ENCODE measurements at places on chromosomes 2 and 18. TPM values are rescaled to one million over a fixed set of nuclear protein-coding genes. Genes with fewer than 3 reads are reported as not detected.

The ANKRD30BL gene
- total RNA-seq: not detected

The IHH gene
- total RNA-seq: not detected

The INPP5D gene
- total RNA-seq: 1.1 TPM

The KIAA1328 gene
- total RNA-seq: 2.3 TPM

The OSBPL6 gene
- total RNA-seq: 1.2 TPM

The TMEM163 gene
- total RNA-seq: 17.8 TPM

The CDH2 gene
- total RNA-seq: 1.4 TPM

The CEP192 gene
- total RNA-seq: 13.9 TPM

The GAREM2 gene
- 1.2 TPM for total RNA-seq

The SATB2 gene
- total RNA-seq: 3.7 TPM

The ANKRD44 gene
- total RNA-seq: 10.0 TPM

The ACADL gene
- 24.1 TPM for total RNA-seq

The SLC66A3 gene
- 14.5 TPM for total RNA-seq

The RNF125 gene
- total RNA-seq: 3.5 TPM

The PRSS56 gene
- total RNA-seq: not detected

The KLHL41 gene
- 0.32 TPM for total RNA-seq

The PLCL1 gene
- total RNA-seq: 0.41 TPM

The OSR1 gene
- total RNA-seq: 0.98 TPM

The STPG4 gene
- not detected for total RNA-seq

The SLC40A1 gene
- 45.2 TPM for total RNA-seq

The KIF1A gene
- total RNA-seq: 69.4 TPM

The SERPINB4 gene
- total RNA-seq: not detected

The RUFY4 gene
- total RNA-seq: not detected

The UGT1A3 gene
- not detected for total RNA-seq

The MAP3K19 gene
- not detected for total RNA-seq

The CROCC2 gene
- total RNA-seq: not detected

The NXPH2 gene
- not detected for total RNA-seq

The COA5 gene
- 10.4 TPM for total RNA-seq

The GULP1 gene
- total RNA-seq: 25.9 TPM

The SLC4A3 gene
- total RNA-seq: 2.3 TPM

The TEX44 gene
- total RNA-seq: not detected

The CCDC88A gene
- 23.3 TPM for total RNA-seq

The CNDP2 gene
- 81.3 TPM for total RNA-seq

The ACVR1C gene
- total RNA-seq: 0.76 TPM

The TUBB8B gene
- total RNA-seq: not detected

The GPD2 gene
- total RNA-seq: 11.3 TPM

The HS1BP3 gene
- total RNA-seq: 10.1 TPM

The PLGLB2 gene
- 0.58 TPM for total RNA-seq

The CYTIP gene
- 1.2 TPM for total RNA-seq

The ELOA2 gene
- total RNA-seq: not detected

The AQP12A gene
- 138 TPM for total RNA-seq

The MERTK gene
- 5.2 TPM for total RNA-seq

The DNAJC5G gene
- 0.06 TPM for total RNA-seq

The GREB1L gene
- total RNA-seq: not detected

The COL3A1 gene
- 14.0 TPM for total RNA-seq

The SCN3A gene
- 0.32 TPM for total RNA-seq

The LRRC30 gene
- not detected for total RNA-seq

The ERBB4 gene
- 3.5 TPM for total RNA-seq

The CD28 gene
- total RNA-seq: 0.28 TPM

The ALPP gene
- total RNA-seq: not detected

The CCDC138 gene
- total RNA-seq: 1.0 TPM

The PXDN gene
- total RNA-seq: 5.7 TPM

The CYP27A1 gene
- 3.1 TPM for total RNA-seq

The UGT1A10 gene
- not detected for total RNA-seq

The GAD1 gene
- 0.23 TPM for total RNA-seq

Data from pancreas (tissue), 10 donors.